ENCODE measurements at places on chromosomes 5 and 9.

GRCh38 chr9:101184813-101185278 is 156.3 kb downstream of the PLPPR1 start:
- DNase-seq: no peak

DNA sequence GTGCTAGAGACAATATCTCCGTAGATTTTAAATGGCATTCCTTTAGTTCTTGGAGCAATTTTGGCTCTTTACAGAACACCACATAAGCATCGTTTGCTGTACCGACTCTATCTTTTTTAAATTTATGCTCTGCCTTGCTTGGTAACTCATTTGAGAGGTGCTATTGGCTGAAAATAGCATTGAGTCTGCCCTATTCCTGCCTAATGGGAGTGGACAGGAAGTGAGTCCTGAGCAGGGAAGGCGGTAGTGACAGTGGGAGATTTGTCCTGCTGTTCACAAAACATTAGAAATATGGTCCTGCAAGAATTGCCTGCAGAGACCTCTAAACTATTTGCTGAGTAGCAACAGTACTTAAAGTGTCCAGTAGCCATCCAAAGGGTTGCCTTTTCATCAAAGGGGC is 115.2 kb upstream of the IFNE start:
- no peak for DNase-seq

DNA sequence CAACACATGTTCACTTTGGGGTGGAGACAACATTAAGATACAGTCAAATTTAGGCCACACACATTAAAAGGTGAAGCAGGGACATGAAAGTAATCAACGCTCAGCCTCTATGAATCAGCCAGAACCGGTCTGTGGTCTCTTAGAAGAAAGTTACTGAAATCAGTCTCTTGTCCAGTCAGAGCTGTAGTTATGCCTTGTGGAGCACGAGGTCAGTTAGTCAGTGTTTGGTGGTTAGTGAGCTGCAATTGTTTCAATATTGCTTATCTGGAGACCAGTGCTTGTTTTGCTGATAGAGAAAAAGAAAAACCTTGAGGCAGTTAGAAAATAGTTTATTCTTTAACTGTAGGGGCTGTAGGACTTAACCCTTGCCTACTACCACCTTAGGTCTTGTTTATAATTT is 157.8 kb upstream of the RASEF start:
- no peak for DNase-seq

GRCh38 chr5:149853701-149854100 is 90.9 kb downstream of the PDE6A start:
- no peak for DNase-seq

DNA sequence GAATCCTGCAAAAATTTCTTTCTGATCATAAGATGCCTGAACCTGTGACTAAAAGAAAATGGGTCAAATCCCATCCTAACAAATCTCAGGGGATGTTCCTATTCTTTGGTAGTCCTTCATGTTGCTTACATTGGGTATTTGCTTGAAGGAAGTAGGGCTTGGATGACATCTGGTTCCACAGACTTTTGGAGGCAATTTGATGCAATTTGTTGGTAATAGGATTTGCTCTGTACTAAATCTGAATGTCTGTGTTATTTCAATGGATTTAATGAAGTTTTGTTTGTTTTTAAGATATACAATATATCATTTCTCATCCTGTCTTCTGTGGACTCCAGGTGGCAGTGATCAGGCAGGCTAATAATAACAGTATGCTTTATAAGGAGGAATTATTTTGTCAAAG is 457.9 kb downstream of the ZSWIM6 start:
- DNase-seq: no peak

- no peak for DNase-seq
Observed at GRCh38 chr5:156042726-156043125, 284.2 kb upstream of the SGCD start.

DNA sequence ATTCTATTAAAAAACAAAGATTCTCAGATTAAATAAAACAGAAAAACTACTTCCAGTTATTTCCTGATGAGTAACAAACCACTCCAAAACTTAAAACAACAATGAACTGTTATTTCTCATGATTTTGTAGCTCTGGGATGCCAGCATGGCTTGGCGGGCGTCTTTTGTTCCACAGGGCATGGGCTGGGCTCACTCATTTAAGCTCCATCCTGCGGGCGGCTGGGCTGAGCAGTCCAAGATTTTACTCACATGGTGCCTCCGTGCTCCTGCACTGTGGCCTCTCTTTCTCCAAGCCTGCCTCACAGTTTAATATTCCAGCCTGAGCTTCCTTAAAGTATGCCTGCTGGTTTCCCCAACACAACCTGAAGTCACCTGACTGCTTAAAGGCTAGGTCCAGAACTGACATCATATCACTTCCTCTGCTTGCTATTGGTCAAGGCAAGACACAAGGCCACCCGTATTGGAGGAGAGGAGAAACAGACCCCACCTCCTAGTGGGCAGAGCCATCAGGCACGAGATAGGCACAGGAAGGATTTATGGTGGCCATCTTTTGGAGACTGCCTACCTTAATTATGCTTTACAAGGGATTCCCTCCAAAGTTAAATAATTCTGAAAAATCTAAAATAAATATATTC is 41.6 kb upstream of the ZBTB43 start:
- no peak for DNase-seq

GRCh38 chr9:90995516-90995915 is 193.9 kb downstream of the SYK start:
- no peak for DNase-seq

GRCh38 chr5:14326035-14326903 is 183.1 kb downstream of the TRIO start:
- no peak for DNase-seq

DNA sequence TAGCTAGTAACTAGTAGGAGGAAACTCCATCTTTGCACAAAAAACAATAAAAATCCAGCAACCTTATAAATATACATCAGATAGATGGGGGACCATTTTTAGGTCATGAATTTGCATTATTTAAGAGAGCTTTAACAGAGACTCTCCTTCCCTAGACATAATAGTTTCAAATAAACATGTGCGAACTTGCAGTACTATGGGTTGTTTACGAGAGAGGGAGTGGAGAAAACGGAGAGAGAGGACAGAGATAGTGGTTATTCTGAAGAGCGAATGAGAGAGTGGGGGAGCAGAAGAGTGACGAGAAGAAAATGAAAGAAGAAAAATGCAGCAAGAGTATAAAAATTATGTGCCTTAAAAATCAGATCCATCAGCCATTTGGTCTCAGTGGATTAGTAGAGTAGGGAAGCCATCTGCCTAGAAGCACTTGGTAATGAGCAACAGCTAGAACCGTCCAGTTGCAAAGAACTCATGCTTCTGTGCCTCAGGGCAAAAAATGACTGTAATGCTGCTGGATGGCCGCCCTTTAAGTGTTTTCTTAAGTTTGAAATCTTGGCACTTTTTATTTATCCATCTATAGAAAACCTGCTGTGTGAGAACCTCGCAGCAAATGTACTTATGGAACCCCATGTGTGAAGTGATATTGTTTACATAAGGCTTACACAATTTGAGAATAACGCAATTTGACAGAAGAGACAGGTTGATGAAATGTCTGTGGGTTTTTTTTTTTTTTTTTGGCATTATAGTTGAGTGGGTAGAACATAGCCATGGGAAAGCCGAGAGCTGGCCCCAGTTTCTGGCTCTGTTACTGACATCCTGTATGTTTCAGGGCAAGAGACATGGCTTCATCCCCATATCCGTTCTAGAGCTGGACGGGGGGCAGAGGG is 95.6 kb upstream of the ZNF608 start:
- DNase-seq: no peak

- DNase-seq: no peak
Observed at GRCh38 chr5:125978015-125978414, 445.2 kb upstream of the GRAMD2B start.

DNA sequence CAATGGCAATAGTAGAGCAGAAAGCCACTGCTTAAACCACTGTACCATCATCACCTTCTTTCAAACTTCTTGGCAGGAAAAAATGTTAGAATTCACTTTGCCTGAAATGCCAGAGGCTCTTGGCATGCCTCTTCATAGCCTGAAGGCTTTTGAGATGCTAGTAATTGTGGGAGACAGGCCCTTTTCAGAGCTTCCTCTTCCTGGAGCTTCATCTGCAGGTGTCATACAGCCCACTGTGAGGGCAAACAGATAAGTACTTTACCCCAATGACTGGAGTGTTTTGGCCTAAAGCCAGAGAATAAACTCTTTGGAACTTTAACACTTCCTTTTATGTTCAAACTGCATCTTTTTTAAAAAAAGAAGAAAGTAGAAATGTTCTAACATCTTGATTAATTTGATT is 81.3 kb upstream of the TMEM171 start:
- no peak for DNase-seq

DNA sequence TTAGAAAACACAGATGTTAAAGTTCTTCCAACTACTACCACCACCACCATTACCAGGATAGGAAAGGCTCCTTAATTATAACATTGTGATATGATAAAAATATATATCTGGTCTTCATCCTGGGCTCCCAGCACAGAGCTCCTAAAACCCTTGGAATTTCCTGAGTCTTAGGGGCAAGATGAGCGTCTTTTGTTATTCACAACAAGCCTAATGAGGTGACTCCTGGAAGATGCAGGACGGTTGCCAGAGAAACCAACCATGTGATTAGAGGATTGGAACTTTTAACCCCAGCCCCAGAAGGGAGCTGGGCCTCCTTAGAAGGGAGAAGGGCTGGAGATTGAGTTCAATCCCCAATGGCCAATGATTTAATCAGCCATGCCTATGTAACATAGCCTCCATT is 148.0 kb upstream of the ADRA1B start:
- DNase-seq: no peak

GRCh38 chr9:128689293-128689774 is 312 bp downstream of the SET start:
- no peak for DNase-seq

GRCh38 chr5:122999947-123000563 is 36.5 kb downstream of the PPIC start:
- no peak for DNase-seq

- DNase-seq: no peak
Observed at GRCh38 chr5:109239456-109239855, 170.3 kb downstream of the PJA2 start.

DNA sequence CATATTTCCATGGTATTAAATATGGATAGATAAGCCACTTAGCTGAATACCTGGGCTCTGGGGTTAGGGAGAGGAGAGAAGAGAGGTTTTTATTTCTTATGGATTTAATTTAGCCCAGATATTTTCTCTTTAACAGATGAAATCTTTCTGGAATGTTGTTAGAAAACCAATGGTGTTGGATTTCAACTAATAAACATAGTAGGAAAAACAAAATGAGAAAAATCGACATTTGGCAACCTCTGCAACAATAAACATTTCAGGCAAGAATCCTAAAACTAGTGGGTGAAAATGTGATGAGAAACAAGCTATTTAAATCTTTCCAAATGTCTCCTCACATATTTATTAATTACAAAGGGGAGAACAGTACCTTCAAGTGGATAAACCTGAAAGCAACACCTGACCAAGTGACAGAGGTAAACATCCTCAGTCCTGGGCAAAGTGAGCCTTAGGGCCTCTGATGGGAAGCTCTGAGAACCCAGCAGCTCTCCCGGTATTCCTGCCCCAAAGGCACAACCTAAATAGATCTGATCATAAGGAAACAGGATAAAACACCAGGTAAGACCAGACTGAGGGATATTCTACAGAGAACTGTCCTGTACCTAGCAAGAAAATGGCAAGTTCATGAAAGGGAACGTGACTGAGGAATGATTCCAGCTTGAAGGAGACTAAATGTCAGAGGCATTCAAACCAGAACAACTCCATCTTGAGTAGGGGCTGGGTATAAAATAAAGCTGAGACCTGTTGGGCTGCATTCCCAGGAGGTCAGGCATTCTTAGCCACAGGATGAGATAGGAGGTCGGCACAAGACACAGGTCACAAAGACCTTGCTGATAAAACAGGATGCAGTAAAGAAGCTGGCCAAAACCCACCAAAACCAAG is 163.7 kb downstream of the ESM1 start:
- no peak for DNase-seq

- DNase-seq: no peak
Observed at GRCh38 chr9:114798780-114799427, 6.9 kb downstream of the TNFSF15 start.

DNA sequence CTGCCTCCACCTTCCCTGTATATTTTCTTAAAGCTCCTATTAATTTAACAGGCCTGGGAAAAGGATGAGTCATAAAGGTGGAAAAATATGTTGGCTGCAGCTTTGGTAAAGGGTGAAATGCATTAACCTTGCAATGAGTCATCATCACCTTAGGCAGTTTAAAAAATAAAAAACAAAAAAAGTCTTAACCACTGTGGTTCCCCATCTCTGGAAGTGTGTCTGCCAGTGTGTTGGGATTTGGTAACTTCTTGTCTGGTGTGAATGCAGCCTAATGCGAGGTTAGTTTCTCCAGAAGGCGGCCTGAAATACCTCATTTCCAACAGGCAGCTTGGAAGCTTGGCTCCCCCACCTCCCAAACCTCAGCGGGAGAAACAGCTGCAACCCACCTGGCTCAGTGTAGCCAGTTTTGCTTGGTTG is 265.3 kb upstream of the GAS1 start:
- no peak for DNase-seq

DNA sequence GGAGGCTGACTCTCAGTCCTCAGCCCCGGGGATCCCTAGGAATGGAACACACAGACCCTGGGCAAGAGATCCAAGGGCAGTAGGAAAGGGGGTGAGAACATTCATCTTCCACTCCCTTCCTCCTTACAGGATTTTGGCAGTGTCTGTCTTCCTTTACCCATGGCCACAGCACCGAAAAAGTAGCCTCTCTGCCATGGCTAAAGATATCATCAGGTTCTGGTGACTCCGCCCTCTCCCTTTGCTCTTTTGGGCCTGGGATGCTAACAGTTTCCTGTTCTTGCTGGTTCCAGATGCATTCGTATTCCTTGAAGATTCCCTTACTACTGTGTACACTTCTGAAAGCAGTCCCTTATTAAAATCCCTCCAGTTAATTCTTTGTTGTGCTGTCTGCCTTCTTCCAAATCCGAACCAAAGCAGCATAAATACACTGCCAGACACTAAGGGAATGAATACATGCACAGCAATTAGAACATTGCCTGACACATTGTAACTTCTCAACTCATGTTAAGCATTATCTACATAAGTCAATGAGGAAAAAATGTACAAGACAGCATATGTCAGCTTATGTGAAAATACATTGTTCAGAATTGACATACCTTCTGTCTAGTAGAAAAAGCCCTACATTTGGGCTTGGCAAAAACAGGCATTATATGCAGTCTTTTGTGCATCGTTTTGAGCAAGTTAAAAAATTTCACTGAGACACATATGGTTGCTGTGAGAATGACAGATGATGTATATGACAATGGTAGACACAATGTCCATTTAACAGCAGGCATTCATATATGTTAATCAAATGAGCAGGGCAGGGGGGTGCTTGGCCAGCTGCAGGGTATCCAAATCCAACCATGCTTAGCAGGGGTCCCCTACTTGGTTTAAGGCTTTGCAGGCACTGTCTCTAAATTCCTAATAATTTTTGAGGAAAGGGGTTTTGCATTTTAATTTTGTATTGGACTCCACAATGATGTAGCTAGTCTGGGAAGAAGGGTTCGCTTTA is 58.8 kb upstream of the RAI14 start:
- no peak for DNase-seq

- DNase-seq: no peak
Observed at GRCh38 chr5:42875785-42876374, 64.2 kb upstream of the SELENOP start.

GRCh38 chr5:2724831-2725230 is 26.6 kb downstream of the IRX2 start:
- DNase-seq: no peak

- no peak for DNase-seq
Observed at GRCh38 chr5:170633235-170634081, 129.6 kb downstream of the KCNIP1 start.
